ENCODE measurements at places on chromosomes 11 and 22. TPM values are rescaled to one million over a fixed set of nuclear protein-coding genes. Genes with fewer than 3 reads are reported as not detected.

Gene TSSC4
- total RNA-seq = 59.0 TPM

- H3K27ac ChIP-seq = no peak overlapping the region
- H3K36me3 ChIP-seq = no peaks in the 10 kb centered on the region
- DNase-seq = no peak
These were observed 79.8 kb downstream of the BCR start for GRCh38 chr22:23259916-23260644.

Gene FBXO7
- 81.1 TPM for total RNA-seq

DNA sequence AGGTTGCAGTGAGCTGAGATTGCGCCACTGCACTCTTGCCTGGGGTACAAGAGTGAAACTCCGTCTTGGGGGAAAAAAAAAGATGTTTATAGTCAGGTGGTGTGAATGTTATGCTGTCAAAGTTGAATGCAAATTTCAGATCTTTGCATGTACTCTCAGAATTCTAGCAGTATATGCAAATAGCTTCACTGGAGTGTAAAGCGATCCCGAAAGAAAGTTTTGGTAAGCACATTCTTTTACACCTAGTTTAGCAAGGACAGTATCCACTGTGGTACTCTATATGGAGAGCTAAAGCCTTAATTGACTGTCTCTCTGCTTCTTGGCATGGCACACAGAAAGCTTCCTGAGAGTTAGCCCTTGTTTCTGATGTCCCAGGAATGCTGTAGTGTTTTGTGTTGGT is 4.0 kb downstream of the JAM3 start:
- no peak overlapping the region for H3K4me3 ChIP-seq
- no peak for DNase-seq
- no peaks in the 10 kb centered on the region for H3K36me3 ChIP-seq
- H3K27me3 ChIP-seq = peaks cover 19% of the 10 kb centered on the region
- no peak overlapping the region for H3K27ac ChIP-seq

Gene PRRG4
- 18.6 TPM for total RNA-seq

DNA sequence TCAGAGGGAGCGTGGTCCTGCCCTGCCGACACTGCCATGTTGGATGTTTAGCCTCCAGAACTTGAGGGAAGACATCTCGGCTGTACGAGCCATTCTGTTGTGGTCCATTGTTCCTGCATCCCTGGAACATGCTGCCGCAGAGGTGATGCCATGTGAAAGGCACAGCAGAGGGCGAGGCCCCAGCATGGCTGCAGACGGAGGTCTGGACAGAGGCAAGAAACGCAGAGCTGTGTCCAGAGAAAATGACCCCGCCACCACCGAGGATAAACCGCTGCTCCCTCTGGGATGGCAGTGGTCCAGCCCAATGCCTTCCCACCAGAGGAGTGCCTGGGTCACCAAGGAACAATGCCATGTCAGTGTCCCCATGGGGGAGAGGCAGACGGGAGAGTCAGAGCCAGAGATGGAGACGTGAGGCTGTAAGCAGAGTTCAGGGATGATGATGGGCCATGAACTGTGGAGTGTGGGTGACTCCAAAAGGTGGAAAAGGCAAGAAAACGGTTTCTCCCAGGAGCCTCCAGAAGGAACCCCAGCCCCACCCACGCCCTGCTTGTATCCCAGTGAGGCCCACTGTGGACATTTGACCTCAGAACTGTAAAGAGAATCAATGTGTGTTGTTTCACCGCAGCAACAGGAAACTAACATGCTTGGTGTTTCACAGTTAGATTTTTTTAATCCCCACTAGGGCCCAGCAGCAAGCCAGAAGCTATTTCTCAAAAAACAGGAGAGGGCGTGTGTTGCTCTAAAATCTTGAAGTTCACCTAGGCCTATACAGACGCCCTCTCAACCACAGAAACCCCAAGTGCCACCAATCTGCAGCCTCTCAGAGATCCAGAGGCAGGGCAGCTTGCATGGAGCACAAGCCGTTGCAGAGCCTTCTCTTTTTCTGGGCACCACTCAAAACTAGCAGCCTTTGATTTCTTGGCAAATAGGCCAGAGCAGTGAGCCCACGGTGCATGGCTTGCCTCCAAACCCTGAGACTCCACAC is 1422.9 kb downstream of the TBC1D22A start:
- no peak for DNase-seq
- H3K4me3 ChIP-seq = no peak overlapping the region
- no peak overlapping the region for H3K27ac ChIP-seq
- no peaks in the 10 kb centered on the region for H3K36me3 ChIP-seq
- H3K27me3 ChIP-seq = no peaks in the 10 kb centered on the region
- no peaks in the 10 kb centered on the region for H3K4me1 ChIP-seq

DNA sequence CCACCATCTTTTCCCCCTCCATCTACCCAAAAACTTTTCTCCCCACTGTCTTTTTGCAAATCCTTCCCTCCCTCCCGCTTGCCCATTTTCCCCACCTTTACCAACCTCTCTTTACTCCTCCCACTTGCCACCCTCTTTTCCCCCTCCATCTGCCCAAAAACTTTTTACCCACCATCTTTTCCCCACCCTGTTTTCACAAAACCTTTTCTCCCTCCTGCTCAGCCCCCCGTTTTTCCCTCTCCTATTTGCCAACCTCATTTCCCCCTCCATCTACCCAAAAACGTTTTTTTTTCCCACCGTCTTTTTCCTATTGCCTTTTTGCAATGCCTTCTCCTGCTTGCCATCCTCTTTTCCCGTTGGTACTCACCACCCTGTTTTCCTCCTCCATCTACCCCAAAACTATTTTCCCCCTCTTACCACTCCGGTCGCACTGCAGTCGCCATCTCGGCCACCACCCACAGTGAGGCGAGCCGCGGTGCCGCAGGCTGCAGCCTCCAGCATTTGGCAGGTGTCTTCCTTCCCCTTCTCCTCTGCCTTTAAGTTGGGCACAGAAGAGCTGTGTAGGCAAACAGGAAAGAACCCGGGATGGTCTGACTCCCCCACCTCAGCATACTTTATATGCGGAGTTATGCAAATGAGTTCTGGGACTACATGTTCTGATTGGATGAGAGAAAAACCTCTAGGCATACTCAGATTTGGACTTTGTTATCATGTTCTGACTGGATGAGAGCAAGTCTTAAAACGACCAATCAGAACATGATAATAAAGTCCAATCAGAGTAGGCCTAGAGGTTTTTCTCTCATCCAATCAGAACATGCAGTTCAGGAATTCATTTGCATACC is 121.2 kb upstream of the VPREB1 start:
- H3K4me1 ChIP-seq = no peaks in the 10 kb centered on the region
- no peaks in the 10 kb centered on the region for H3K36me3 ChIP-seq
- H3K27ac ChIP-seq = no peak overlapping the region

GRCh38 chr22:49269928-49270327 is 557.7 kb downstream of the BRD1 start:
- no peak for DNase-seq
- H3K4me1 ChIP-seq = no peaks in the 10 kb centered on the region
- H3K27ac ChIP-seq = no peak overlapping the region
- H3K4me3 ChIP-seq = no peak overlapping the region

DNA sequence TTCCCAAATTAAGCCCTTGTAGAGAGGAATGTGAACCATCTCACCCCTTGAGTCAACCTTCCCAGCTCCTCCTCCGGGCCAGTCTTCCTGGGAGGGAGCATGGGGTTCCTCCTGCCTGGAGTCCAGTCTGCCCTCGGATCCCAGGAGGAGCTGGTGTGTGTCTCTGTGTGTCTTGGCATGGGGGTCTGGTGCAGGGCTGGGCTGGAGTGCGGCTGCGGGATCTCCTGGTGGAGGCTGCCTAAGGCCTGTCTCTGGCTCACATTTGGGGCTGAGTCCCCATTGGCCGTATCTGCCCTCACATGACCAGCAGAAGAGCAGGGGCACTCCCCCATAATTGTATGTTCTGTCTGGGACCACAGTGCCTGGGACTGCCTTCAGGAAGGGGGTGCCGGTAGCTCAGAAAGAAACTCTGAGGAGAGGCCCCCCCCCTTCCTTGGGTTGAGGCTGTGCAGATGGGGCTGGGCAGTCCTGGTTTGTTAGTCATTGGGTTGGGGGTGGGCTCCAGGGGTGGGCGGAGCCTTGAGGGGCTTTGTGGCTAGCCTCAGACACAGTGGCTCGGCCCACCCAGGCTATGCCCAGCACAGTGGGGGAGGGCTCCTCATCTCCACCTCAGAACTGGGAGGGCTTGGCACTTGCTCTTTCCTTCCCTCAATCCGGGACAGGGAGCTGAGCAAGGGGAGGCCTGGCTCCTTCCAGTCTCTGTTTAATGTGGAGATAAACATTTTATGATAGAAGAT is 2.9 kb downstream of the C1QTNF5 start:
- peaks cover 18% of the 10 kb centered on the region for H3K27me3 ChIP-seq
- peak overlapping the region; percentile 4 for H3K27ac ChIP-seq
- no peak overlapping the region for H3K4me3 ChIP-seq
- H3K36me3 ChIP-seq = no peaks in the 10 kb centered on the region
- H3K4me1 ChIP-seq = peaks cover 22% of the 10 kb centered on the region
- no peak for DNase-seq

DNA sequence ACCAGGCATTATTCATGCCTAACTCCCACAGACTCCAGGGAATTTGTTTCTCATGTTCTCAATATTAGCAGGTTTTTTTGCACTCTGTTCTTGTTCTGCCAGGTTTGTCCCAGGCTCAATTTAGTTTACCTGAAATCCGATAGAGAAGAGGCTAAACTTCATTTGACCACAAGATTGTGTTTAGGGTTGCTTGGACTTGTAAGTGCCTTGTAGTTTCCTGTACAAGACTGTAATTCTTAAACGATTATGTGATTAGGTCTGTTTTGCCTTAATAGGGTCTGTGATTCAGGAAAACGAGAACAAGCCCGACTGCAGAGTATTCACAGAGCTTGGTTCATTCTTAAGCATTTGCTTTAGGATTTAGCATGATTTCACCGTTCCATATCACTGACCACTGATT is 1.8 kb downstream of the PRSS23 start:
- H3K4me3 ChIP-seq = peak overlapping the region; percentile 2
- H3K4me1 ChIP-seq = no peaks in the 10 kb centered on the region
- H3K27ac ChIP-seq = no peak overlapping the region
- no peaks in the 10 kb centered on the region for H3K27me3 ChIP-seq
- DNase-seq = no peak
- no peaks in the 10 kb centered on the region for H3K36me3 ChIP-seq

- no peaks in the 10 kb centered on the region for H3K4me1 ChIP-seq
- DNase-seq = no peak
- H3K36me3 ChIP-seq = no peaks in the 10 kb centered on the region
- no peak overlapping the region for H3K4me3 ChIP-seq
- H3K27me3 ChIP-seq = no peaks in the 10 kb centered on the region
- peak overlapping the region; percentile 18 for H3K27ac ChIP-seq
These were observed 2.9 kb upstream of the HTATIP2 start for GRCh38 chr11:20360650-20361049.

DNA sequence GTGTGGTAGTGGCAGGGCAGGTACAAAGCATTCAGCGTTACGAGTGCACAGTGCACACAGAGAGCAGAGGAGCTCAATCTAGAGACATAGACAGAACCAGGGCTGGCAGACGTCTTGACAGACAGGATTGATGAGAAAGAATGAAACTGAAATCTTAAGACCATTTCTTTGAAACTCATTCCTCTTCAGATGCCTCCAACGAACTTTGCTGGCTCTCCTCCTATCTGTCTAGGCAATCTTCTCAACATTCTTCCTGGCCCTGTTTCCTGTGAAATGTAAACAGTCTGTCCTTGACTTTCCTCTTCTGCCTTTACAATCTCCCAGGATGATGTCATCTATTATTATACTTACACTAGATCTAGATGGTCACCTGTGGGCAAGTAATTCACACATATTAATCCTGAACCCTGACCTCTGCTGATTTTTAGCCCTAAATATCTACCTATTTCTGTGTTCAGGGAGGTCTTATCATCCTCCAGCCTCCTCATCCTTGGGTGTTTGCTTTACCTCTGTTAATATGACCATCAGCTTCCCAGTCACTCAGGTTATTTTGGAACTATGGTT is 119.5 kb downstream of the ENTHD1 start:
- no peaks in the 10 kb centered on the region for H3K27me3 ChIP-seq
- no peak overlapping the region for H3K4me3 ChIP-seq
- H3K36me3 ChIP-seq = no peaks in the 10 kb centered on the region
- no peaks in the 10 kb centered on the region for H3K4me1 ChIP-seq
- DNase-seq = peak; percentile 26

DNA sequence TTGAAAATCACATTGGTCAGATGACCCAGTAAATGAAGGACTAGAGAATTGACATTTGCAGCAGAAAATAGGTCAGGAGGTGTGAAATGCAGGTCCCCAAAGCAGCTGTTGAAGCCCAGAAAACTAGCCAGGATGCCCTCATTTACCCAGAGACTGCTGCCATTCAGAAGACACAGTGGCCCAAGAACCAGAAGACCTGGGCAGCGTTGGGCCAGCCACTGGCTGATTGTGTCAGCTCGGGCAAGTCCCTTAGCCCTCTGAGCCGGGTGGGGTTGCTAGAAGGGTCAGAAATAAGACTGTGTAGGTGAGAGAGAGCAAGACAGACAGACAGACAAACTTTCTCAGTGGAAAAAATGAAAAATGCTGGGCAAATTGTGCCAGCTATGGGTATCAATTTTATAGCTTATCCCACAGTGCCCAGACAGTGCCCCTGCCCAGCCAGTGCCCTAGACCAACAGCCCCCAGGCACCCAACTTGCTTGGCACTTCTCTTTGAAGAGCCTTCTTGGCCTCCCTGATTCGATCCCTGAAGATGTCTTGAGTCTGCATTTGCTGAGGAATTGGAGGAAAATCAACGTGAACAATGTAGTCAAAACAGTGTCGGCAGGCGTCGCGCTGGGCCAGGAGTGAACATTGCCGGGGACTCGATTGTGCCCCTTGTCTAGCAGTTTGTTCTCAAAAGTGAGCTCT is 198.3 kb downstream of the MN1 start:
- H3K36me3 ChIP-seq = no peaks in the 10 kb centered on the region
- no peak overlapping the region for H3K27ac ChIP-seq
- H3K4me1 ChIP-seq = no peaks in the 10 kb centered on the region
- H3K4me3 ChIP-seq = no peak overlapping the region
- no peaks in the 10 kb centered on the region for H3K27me3 ChIP-seq

Gene DPP3
- total RNA-seq = 70.3 TPM

DNA sequence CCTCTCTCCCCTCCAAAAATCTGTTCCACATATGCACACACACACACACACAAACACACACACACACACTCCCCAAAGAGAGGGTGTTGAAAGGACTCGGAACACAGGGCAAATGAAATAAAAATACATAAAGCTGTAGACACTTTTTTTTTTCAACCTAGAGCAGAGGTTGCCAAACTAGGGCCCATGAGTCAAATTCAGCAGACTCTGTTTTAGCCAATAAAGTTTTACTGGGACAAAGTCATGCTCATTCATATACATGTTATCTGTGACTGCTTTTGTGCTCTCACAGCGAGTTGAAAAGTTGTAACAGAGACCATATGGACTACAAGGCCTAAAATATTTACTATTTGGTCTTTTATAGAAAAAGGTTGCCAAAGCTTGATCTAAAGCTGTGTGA is 8.9 kb downstream of the IMMP1L start:
- H3K4me1 ChIP-seq = no peaks in the 10 kb centered on the region
- no peaks in the 10 kb centered on the region for H3K36me3 ChIP-seq
- H3K27me3 ChIP-seq = no peaks in the 10 kb centered on the region
- H3K27ac ChIP-seq = no peak overlapping the region

Gene GGT5
- total RNA-seq = 3.7 TPM
